Naive B cell (primary cell): ENCODE measurements at places on chromosomes 12 and 14.

DNA sequence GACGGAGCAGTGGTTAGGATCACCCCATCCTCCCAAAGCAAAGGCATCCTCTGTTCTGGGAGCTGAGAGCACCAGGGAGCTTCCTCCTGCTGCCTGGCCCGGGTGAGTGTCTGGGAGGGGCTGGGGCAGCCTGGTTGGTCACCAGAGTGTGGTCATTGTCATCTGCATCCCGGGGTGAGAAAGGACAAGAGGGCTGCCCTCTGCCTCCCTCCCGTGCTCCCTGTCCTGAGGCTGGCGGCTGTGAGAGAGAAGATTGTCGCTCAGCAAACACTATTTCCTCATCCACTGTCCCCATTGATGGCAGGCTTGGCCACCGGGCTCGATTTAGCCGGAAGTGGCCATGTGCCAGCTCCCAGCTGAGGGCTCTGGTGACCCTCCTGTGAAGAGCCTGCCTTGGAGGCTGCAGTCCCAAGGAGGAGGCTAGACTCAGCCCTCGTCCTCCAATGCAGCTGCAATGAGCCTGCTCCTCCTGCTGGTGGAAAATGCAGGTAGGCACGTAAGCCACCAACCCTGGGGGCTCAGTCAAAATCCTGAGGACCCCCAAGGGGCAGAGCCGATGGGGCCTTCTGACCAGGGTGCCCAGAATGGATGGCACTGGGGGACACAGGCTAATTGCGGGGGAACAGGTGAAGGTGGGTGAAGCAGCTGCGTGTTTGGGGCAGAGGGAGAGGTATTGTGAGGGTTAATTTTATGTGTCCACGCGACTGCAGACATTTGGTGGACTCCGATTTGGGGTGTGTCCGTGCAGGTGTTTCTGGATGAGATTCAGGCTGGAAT is 155.7 kb downstream of the KIF26A start:
- H3K36me3 ChIP-seq = no peaks in the 10 kb centered on the region
- H3K4me3 ChIP-seq = no peak overlapping the region
- H3K27ac ChIP-seq = no peak overlapping the region
- no peaks in the 10 kb centered on the region for H3K4me1 ChIP-seq

- DNase-seq = no peak
- H3K4me1 ChIP-seq = peaks cover 18% of the 10 kb centered on the region
- H3K4me3 ChIP-seq = no peak overlapping the region
- no peak overlapping the region for H3K27ac ChIP-seq
- H3K27me3 ChIP-seq = no peaks in the 10 kb centered on the region
- H3K36me3 ChIP-seq = no peaks in the 10 kb centered on the region
These were observed 406.9 kb upstream of the SOX5 start for GRCh38 chr12:24356240-24356804.

- no peak for DNase-seq
- H3K36me3 ChIP-seq = peaks cover 12% of the 10 kb centered on the region
- H3K4me3 ChIP-seq = no peak overlapping the region
These were observed 2.3 kb downstream of the KSR2 start for GRCh38 chr12:117966511-117966910.

DNA sequence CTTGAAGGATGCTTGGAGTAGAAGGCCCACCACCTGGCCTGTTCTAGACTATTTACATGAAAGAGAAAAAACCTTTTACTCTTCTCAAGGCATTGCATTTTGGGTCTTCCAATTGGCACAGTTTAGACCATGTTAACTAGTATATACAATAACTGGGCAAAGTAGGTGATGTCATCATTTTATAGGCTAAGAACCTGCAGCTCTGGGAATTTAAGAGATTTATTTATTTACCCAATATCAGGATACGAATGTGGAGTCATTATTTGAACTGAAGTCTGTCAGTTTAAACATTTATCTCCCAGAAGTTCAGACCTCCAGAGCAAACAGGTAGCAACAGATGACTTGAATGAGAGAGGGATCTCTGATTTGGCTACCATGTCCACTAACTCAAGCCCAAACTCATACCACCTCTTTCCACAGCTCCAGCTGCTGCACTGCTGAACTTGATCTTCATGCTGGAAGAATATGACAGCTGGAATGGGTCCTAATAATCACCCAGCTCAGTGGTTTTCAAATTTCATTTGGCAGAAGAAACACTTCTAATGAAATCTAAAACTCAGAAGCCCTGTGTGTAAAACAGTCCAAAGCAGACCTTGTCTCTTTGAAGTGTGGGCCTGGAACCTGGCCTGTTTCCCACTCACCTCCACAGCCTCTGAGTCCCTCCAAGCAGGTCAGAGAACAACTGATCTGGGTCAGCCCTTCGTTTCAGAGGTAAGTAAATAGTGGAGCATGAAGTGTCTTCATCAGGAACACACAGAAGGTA is 179.2 kb downstream of the EMP1 start:
- H3K4me3 ChIP-seq = no peak overlapping the region
- no peak overlapping the region for H3K27ac ChIP-seq
- peaks cover 12% of the 10 kb centered on the region for H3K36me3 ChIP-seq
- peaks cover 11% of the 10 kb centered on the region for H3K27me3 ChIP-seq
- DNase-seq = no peak
- H3K4me1 ChIP-seq = peaks cover 11% of the 10 kb centered on the region

- H3K4me3 ChIP-seq = no peak overlapping the region
- H3K27ac ChIP-seq = no peak overlapping the region
- no peaks in the 10 kb centered on the region for H3K27me3 ChIP-seq
- no peaks in the 10 kb centered on the region for H3K36me3 ChIP-seq
- H3K4me1 ChIP-seq = no peaks in the 10 kb centered on the region
- no peak for DNase-seq
These were observed 67.7 kb downstream of the BCAT1 start for GRCh38 chr12:24881227-24881626.

DNA sequence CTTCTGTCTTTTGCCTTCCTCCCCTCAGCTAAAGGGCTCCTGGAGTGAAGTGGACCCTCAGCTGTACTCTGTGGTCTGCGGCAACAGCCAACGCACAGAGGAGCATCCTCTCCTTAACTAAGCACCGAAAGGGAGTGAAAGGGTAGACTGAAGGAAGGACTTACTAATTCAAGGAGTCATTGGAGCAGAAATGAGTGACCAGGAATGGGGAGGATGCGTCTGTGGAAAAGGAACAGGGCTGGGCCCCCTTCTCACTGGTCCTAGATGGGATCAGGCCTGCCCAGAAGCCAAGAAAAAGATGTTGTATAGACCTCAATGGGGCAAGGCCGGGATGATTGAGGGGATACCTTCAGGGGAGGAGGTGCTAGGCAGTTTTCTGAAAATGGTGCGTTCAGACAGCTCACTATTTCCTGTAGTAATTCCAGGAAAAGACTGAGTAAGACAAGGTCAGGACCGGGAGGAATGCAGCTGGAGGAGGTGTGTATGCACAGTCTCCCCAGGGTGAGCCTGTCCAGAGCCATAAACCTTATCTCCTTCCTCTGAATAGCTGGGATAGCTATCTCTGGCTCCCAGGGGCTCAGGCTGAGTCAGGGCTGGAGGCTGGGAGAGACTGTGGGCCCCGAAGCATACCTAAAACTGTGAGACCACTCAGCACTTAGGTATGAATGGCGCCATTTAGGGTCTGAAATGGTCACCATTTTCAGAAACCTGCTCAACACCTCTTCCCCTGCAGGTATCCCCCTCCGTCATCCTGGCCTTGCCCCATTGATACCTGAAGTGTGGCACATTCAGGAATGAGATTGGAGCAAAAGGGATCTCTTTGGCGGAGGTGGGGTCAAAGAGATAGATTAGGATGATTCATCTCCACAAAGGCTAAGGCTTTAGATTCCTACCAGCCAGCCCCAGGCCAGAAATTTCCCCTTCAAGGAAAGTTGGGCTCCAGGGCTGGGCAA is 20.2 kb upstream of the KRT8 start:
- no peaks in the 10 kb centered on the region for H3K4me1 ChIP-seq
- H3K36me3 ChIP-seq = no peaks in the 10 kb centered on the region
- H3K4me3 ChIP-seq = no peak overlapping the region
- H3K27ac ChIP-seq = no peak overlapping the region
- peaks cover 52% of the 10 kb centered on the region for H3K27me3 ChIP-seq

- H3K4me3 ChIP-seq = no peak overlapping the region
- no peak for DNase-seq
- no peaks in the 10 kb centered on the region for H3K27me3 ChIP-seq
- H3K4me1 ChIP-seq = no peaks in the 10 kb centered on the region
These were observed 129.2 kb upstream of the SLCO1B1 start for GRCh38 chr12:21001778-21002177.

GRCh38 chr12:113240395-113240794 is 19.1 kb downstream of the TPCN1 start:
- peaks cover 12% of the 10 kb centered on the region for H3K36me3 ChIP-seq
- peak; percentile 23 for DNase-seq
- peak overlapping the region; percentile 18 for H3K4me3 ChIP-seq
- H3K27ac ChIP-seq = peak overlapping the region; percentile 88

DNA sequence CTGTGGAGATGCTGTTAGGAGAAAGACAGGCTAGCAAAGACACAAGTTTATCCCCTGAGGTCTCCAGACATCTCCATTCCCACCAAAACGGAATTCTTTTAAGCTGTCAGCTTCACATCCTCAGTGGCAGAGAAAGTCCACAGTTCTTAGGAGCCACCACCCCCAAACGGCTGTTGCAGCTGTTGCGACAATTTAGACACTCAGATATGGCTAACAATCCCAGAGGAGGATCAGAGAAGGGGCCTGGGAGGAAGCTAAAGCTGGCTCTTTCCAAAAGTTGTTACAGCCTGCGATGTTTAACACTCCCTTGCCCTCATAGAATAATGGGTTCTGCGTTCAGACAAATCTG is 1.9 kb upstream of the ATP5MC2 start:
- DNase-seq = no peak
- H3K27ac ChIP-seq = no peak overlapping the region
- H3K4me3 ChIP-seq = peak overlapping the region; percentile 88
- H3K36me3 ChIP-seq = no peaks in the 10 kb centered on the region

- H3K27ac ChIP-seq = no peak overlapping the region
- no peak for DNase-seq
- no peak overlapping the region for H3K4me3 ChIP-seq
- H3K4me1 ChIP-seq = no peaks in the 10 kb centered on the region
These were observed 913.9 kb upstream of the SEL1L start for GRCh38 chr14:82447586-82447985.

DNA sequence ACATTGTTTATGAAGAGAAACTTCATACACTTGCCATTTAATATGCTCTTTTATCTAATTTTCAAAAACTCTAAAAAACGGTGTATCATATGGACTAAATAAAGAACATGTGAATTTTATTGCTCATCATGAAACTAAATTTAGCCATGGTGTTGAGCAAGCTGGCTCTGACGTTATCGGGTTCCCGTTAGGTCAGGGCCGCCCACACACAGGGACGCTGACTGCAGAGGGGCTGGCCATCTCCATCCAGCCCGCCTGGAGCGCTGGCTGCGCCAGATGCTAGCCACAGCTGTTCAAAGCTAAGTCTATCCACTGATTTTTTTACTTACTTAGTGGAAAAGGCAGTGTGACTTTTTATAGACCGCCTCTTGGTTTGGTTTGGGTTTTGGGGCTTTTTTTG is 36.5 kb upstream of the DYNC1H1 start:
- H3K27ac ChIP-seq = no peak overlapping the region
- DNase-seq = no peak
- no peaks in the 10 kb centered on the region for H3K27me3 ChIP-seq
- no peak overlapping the region for H3K4me3 ChIP-seq
- H3K36me3 ChIP-seq = no peaks in the 10 kb centered on the region

DNA sequence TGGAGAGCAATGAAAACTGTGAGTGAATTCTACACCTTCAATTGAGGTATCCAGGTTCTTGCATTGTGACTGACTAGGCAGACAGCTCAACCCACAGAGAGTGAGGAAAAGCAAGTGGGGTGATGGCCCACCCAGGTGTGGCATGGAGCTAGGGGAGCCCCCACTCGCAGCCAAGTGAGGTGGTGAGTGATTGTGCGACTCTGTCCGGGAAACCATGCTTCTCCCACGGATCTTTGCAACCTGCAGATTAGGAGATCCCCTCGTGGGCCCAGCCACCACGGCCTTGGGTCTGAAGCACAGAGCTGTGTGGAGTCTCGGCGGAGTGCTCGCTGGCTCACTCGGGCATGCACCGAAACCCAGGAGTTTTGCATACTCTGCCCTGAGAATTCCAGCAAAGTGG is 120.1 kb downstream of the ALG10 start:
- H3K27me3 ChIP-seq = no peaks in the 10 kb centered on the region
- no peak for DNase-seq
- peaks cover 5% of the 10 kb centered on the region for H3K4me1 ChIP-seq
- H3K4me3 ChIP-seq = no peak overlapping the region
- H3K27ac ChIP-seq = no peak overlapping the region
- no peaks in the 10 kb centered on the region for H3K36me3 ChIP-seq

DNA sequence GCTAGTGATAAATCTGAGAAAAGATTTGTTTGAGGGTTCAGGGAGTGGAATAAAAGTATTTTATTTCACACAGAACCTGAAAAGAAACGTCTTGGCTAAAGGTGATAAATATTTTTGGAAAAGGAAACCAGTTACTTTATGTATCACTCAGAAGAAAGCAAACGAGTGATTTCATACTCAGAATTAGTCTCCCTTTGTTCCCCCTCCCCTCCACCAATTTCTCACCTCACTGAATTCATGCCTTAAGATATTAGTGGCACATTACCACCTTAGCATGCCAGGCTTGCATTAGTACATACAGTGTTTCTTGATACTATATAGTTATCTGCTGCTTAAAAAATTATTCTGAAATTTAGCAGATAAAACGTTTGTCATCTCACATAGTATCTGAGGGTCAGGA is 28.2 kb downstream of the G2E3 start:
- peak overlapping the region; percentile 47 for H3K27ac ChIP-seq

- no peak for DNase-seq
- peak overlapping the region; percentile 89 for H3K27ac ChIP-seq
- no peaks in the 10 kb centered on the region for H3K27me3 ChIP-seq
- H3K4me1 ChIP-seq = peaks cover 33% of the 10 kb centered on the region
- no peak overlapping the region for H3K4me3 ChIP-seq
These were observed 38.6 kb upstream of the SMUG1 start for GRCh38 chr12:54227376-54227775.

GRCh38 chr14:56271970-56272369 is 153.8 kb downstream of the PELI2 start:
- H3K4me1 ChIP-seq = peaks cover 4% of the 10 kb centered on the region
- H3K36me3 ChIP-seq = no peaks in the 10 kb centered on the region
- H3K27me3 ChIP-seq = no peaks in the 10 kb centered on the region
- no peak overlapping the region for H3K4me3 ChIP-seq
- H3K27ac ChIP-seq = no peak overlapping the region
- no peak for DNase-seq
